ENCODE measurements at places on chromosomes 12 and 14.
A peak's percentile ranks its signal among the peaks of the same experiment; 100 is the strongest.

DNA sequence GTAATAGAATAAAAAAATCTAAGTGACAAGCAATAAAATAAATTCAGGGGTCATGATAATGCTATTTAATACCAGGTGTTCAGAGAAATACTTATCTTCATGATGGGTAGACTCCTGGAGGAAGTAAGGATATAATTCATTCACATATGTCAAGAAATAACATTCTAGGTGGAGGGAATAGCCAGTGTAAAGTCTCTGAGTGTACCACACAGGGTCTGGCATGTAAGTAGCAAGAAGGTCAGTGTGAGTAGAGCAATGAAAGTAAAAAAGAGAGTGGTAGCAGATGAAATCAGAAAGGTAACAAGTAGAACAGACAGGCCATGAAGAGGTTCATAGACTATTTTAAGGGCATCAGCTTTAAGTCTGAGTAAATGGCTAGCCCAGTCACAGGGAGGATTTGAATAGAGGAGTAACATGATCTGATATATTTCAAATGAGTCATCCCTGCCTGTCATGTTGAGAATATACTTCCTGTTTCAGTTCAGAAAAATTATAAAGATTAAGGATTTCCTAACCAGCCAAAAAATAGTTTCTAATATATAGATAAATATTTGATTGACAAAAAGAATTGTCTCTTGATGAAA is 519.9 kb downstream of the C12orf50 start:
- no peak for DNase-seq

- DNase-seq: no peak
Observed at GRCh38 chr14:69635981-69636639, 24.7 kb downstream of the SUSD6 start.

DNA sequence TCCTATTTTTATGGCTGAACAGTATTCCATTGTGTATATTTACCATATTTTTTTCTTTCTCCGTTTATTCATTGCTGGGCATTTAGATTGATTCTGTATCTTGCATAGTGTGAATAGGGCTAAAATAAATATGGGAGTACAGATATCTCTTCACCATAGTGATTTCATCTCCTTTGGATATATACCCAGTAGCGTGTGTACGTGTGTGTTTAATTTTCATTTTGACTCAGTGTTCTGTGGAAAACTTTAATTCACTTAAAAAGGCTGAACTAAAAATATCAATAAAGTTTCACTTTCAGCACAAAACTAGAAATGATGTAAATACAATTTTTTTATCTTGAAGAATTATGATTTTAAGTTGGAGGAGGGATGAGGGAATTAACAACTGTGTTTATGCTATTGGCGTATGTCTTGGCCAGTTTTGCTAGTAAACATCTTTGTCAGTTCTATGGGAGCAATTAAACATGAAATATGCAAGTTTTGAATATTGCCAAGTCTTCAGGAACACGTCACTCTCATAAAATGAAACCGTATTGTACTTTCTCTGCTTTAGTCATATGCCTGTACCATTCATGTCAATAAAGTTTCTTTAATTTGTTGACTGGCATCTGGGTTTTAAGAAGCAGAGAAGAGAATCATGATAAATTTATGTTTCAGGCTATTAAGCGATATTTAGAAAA is 99.8 kb downstream of the PTGER2 start:
- peak; percentile 56 for DNase-seq

- no peak for DNase-seq
Observed at GRCh38 chr12:10175846-10176636, 2.8 kb upstream of the TMEM52B start.

GRCh38 chr12:90828621-90829020 is 126.4 kb downstream of the CCER1 start:
- no peak for DNase-seq

DNA sequence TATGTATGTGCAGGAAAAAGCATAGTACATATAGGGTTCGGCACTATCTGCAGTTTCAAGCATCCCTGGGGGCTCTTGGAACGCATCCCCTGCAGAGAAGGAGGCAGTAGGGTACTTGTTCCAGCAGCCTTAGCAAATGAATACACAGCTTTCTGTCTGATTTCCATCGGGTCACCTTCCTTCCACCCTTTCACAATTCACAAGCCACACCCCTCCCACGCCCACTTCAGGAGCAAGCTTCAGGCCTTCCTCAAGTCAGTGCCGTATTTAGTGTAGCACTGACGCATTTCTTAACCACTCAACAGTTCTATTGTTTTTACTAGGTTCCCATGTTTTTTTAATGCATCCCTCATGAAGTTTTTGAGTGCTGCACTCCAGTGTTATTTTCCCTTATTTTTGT is 64.2 kb downstream of the CLMN start:
- DNase-seq: no peak

- DNase-seq: no peak
Observed at GRCh38 chr12:123491056-123491455, 33.1 kb downstream of the SNRNP35 start.

DNA sequence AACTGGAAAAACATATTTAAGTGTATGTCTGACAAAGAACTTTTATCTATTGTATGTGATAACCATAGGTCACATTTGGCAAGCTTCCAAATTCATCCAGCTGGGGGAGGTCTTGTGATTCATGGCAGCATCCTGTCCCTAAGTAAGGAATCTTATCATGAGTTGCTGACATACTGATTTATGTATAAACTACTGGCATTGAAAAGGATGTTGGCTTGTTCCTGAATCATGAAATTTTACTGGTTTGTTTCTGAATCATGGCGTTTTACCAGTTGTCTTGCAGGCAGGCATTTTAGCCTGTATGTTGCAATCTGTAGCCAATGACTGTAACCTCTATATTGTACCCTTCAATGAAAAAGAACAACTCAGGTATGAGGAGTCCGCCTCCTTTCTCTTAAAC is 244.8 kb downstream of the IPO8 start:
- DNase-seq: no peak

DNA sequence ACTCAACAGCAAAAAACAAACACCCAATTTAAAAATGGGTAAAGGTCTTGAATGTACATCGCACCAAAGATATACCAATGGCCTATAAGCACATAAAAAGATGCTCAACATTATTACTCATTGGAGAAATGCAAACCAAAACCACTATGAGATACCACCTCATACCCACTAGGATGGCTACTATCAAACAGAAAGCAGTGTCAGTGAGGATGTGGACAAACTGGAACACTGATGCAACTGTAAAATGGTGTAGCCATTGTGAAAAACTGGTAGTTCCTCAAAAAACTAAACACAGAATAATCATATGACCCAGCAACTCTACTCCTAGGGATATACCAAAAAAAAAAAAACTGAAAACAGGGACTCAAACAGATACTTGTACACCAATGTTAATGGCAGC is 49.3 kb downstream of the CDK17 start:
- DNase-seq: peak; percentile 53

DNA sequence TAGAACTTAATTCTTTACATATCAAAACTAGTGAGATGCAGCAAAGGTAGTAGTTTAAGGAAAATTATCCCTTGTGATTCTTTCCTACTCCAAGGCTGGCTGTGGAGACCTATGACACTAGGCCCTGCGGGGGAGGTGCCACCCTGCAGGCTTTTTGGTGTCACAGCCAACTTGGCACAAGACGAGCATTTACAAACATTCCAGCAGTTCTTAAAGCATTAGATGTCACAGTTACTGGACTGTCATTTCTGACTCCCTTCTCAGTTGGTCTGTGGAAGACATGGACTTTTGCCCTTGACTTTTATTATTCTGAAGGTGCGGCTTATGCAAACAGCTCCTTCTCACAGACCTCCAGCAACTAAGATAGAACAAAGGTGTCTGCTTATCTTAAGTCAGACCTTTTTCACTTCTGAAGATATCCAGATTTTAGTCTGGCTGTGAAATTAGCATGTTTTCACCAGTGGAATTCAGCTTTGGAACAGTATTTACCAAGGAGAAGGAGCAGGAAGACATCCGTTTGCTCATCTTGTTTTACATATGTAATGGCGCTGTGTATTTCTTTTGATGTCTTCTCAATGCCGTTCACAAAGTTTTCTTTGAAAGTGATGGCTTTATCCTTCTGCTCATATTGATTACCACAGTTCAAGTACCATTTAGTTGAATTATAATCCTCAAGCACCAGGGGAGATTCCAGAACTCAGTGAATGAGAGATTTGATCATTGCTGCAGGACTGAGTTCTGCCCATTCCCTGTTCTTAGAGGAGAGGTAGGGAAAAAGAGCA is 17.9 kb downstream of the SRGAP1 start:
- no peak for DNase-seq

GRCh38 chr12:41142376-41142775 is 45.7 kb upstream of the PDZRN4 start:
- no peak for DNase-seq

DNA sequence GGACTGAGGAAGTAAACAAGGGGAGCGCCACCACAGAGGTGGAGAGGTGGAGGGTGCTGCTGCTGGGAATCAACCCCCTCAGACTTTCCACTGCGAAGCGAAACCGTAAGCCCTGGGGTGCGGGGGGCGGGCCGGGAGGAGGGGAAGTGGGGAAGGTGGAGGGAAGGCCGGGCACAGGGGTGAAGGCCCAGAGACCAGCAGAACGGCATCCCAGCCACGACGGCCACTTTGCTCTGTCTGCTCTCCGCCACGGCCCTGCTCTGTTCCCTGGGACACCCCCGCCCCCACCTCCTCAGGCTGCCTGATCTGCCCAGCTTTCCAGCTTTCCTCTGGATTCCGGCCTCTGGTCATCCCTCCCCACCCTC is at the start of gene LAG3:
Gene LAG3 (plus strand): TSS at position 190 of the 365 bp plus-strand sequence. CDS start 333 bp downstream, outside the sequence.
- no peak for DNase-seq

DNA sequence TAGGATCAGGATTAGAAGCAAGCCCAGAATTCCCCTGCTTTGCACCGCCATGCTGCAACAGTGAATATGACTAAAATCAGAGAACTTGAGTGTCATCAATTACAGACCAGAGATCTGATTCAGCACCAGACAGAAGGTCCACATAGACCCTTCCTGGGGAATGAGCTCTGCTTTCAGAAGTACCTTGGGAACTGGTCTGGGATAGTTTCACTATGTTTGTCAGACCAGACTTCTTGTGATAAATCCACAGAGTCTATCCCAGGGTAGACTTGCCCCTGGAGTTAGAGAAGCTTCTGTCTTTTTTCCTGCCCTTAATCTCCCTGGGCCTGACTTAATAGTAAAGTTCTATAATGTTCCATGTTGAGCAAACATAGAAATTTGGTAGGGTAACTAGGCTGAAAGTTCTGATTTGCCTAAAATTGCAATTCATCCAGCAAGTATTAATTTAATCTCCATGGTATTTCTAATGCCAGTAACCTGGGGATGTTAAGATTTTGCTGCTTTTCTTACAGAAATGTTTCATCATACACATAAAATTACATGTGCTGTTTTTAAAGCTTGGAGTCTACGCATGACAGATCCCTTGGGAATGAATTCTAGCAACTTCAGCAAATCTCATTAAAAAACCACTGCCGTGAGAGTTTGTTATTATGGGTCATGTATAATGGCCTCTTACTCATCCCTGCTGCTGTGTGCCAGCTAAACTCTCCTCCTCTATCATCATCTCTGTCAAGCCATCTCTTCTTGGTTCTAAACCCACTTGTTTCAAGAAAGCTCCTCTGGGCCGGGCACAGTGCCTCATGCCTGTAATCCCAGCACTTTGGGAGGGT is 61.3 kb upstream of the METAP2 start:
- DNase-seq: no peak

DNA sequence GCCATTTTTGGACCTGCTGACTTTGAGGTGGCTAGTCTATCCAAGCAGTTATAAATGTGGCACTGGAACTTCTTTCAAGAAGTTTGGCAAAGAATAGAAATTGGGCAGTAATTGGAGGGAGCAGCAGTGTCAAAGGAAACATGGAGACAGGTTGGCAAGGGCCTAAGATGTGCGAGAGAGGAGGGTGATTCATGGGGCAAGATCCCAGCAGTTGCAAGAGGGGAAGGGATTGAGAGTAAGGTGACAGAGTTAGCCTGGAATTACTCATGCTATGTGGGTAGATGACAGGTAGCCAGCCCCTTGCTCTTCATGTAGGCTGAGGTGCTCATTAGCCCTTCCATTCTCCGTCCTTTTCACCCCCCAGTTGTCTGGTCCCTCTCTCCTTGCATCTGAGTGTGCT is 42.2 kb downstream of the FBXL14 start:
- no peak for DNase-seq

- DNase-seq: no peak
Observed at GRCh38 chr12:116244001-116244400, 33.5 kb downstream of the MED13L start.

DNA sequence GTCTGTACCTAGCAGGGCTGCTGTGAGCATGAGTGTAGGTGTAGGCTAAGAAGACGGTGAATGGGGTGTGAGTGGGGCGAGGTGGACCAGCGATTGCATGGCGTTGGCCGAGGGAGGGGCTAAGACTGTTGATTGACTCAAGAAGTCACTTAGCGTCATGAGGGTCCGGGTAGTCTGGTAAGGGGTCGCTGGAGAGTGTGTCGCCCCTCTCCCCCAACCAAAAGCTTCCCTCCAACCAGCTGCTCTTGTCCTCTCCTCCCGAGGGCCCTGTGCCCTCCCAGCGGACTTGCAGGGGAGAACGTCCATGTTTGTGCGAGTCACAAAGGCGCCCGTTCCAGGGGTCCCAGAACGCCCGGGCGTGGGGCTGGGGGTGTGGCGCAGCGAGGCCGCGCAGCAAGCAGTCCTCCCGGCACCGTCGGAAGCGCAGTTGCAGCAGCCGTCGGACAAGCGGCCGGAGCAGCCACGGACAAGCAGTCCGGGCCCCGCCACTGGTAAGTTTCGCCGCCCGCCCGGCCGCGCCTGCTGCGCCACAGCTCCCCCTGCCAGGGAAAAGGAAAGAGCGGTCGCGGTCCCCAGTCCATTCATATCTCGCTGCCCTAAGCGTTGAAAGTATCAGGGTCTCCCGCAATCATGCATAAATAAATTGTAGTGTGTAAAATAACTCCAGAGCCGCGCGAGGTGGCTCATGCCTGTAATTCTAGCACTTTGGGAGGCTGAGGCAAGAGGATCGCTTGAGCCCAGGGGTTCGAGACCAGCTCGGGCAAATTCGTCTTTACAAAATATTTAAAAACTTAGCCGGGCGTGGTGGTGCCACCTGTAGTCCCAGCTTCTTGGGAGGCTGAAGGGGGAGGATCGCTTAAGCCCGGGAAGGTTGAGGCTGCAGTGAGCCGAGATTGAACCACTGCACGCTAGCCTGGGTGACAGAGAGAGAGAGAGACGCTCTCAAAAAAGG is at the start of gene CCDC63:
Gene CCDC63 (plus strand): TSS at position 373 of the 952 bp plus-strand sequence. CDS start 5,968 bp downstream, outside the sequence.
- DNase-seq: peak; percentile 9

DNA sequence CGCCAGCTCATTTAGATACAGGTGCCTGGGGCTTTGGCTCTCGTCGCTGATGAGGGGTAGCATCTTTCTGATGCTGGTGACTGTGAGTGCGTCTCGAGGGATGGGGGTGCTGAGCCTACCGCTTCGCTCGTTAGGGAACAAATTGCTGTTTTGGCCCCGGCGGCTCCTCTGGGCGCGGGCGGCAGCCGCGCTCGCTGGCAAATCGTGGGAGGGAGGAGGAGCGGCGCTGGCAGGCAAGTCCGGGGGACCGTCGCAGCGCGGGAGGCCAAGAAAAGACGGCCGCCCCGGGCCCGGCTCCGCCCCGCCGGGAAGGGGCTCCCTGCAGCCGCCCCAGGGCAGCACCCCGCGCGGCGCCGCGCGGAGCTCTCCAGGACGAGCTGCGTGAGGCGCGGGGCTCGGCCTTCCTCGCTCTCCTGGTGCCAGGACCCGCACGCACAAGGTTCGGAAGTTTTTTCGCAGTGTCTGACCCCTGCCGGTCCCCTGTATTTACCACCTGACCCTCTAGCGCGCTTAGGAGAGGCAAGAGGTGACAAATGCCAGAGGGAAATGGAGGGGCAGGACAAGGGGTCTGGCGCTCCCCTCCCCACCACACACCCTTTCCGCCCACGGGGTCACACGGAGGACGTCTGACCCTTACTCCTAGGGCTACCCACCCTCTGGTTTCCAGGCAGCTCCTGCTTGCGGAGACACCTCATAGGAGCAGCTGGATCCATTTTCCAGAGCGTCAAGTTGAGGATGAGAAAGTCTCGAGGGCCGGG is 899 bp upstream of the KCNH3 start:
- DNase-seq: no peak

Measured in T-helper 1 cell (primary cell).